Fibroblast of skin of scalp (primary cell): ENCODE measurements at places on chromosomes 3 and 15.

GRCh38 chr3:193971966-193972365, 164.0 kb upstream of the HES1 start:
- no peak for DNase-seq

- DNase-seq: no peak
Observed at GRCh38 chr3:193870376-193871219, 265.4 kb upstream of the HES1 start.

DNA sequence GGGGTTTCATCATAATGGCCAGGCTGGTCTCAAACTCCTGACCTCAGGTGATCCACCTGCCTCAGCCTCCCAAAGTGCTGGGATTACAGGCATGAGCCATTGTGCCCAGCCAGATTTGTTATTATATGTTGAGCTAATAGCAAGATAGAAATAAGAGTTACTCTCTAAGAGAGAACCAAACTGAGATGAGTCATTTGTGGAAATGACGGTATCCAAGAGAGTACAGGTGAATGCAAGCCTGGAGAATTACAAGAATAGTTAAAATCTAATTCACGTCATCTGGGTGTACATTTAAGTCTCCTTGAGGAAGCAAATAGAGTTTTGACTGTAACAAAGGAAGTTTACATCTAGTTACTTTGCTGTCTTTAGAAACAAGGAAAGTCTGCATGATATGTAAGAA, 12.0 kb upstream of the CDIN1 start:
- no peak for DNase-seq

- DNase-seq: no peak
Observed at GRCh38 chr15:77646104-77646694, 13.5 kb upstream of the LINGO1 start.

DNA sequence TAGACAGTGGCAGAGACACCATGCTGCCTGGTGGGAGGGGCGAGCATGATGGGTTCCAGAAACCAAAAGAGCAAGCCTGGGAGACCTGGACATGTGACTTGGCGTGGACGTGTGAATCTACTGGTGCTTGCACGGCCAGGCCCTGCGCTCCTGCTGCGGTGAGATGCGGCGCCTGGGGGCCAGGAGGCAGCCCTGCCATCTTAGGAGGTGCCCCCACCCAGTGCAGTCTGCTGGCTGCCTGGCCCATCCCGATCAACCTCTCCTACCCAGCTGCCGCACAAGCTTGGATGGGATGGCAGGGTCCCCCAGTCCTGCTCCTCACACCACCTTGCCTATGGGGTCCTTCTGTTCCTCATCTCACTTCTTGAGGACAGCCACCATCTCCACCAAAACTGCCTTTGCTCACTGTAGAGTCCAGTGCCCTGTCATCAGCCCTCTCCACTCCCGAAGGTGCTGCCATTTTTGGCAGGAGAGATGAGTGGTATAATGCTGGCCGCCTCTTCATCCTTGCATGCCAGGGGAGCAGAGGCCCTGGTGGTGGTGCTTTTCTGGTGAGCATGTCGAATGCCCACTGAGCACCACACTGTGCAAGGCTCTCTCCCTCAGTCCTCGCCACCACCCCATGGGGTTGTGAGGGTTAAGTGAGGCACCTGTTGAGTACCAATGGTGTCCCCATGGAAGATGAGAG, 3.1 kb upstream of the ABTB1 start:
- no peak for DNase-seq

- no peak for DNase-seq
Observed at GRCh38 chr3:196555295-196555694, 13.1 kb downstream of the WDR53 start.

DNA sequence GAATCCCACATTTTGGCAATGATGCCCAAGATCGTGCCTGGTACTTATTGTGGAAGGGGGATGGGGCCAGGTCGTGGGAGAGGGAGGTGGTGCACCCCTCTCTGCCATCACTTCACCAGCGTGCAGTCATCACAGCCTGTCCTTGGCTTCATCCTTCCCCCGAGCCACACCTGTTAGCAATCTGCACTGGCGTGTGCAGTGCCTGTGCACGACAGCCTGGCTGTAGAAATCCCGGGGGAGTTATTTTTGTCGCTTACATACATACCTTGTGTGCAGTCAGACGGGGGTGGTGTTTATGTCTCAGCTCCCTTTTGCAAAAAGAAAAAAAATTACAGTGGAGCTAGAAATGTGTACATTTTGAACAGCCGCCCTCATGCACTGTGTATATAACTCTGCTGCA, 216.0 kb downstream of the TLE3 start:
- no peak for DNase-seq

GRCh38 chr15:80780416-80781221, 1.4 kb downstream of the CEMIP start:
- DNase-seq: peak; percentile 73

- peak; percentile 87 for DNase-seq
Observed at GRCh38 chr3:188416041-188416440, 262.1 kb downstream of the LPP start.

DNA sequence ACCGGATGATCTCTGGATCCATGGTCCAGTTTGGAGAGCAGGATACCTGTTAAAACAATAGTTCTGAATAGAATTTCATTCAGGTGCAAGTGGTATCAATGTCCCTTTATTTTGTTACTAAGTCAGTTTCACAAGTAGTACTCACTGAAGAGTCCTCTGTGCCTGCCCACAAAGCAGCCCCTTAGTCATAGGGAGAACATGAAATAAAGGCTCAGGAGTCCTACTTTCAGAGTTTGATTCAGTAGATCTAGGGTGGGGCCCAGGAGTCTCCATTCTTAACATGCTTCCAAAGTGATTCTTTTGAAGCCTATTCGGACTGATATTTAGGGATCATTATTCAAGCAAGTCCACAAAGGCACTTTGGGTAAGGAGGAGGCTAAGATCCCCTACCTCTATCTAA, 79.8 kb upstream of the ACKR4 start:
- no peak for DNase-seq

GRCh38 chr3:56051052-56051451, 417.2 kb downstream of the ERC2 start:
- DNase-seq: no peak

GRCh38 chr15:60062826-60063225, 58.7 kb downstream of the FOXB1 start:
- peak; percentile 20 for DNase-seq
